ENCODE measurements at places on chromosomes 4 and X. TPM values are rescaled to one million over a fixed set of nuclear protein-coding genes. Genes with fewer than 3 reads are reported as not detected.
A peak's percentile ranks its signal among the peaks of the same experiment; 100 is the strongest.

GRCh38 chr4:186723292-186724057 is at the start of gene FAT1:
FAT1 (minus strand) TSS chr4:186723856; CDS start chr4:186709827, 14,029 bp downstream.
- peak; percentile 62 for DNase-seq

Gene PABPC1L2B
- total RNA-seq: not detected

DNA sequence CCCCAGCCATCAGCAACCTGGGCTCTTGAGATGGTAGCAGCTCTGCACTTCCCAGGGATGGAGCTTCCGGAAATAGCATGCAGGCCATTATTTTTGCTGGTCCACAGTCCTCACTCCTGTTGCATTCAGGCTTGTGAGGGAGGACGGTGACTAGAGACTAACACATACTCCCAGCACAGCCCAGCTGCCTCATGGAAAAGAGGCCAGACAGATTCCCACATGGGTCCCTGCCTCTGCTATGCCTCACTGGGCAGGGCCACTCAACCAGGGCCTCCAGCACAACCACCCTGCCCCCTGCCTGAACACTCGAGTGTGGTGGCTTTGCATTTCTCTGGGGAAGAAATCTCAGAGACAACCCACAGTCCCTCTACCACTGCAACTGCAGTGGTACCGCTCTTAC is 1195.1 kb downstream of the PCDH18 start:
- DNase-seq: no peak

DNA sequence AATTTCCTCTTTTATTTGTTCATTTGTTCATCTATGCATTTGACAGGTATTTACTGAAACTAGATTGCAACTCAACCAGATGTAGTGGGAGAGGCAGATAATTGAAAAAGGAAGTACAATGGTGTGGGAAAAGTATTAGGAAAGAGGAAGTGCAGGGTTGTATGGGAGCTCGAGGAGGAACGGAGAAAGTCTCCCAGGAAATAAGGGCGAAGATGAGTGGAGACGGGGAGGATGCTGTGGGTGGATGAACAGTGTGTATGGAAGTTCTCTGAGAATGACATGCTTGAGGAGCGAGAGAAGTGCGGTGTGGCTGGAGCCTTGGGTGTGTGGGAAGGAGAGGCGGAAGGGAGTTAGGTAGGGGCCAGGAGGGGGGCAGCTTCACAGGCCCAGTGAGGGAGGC is 87.5 kb upstream of the DHX15 start:
- DNase-seq: no peak

All from SJSA1 (cell line).